ENCODE measurements at places on chromosomes 6 and 20.

DNA sequence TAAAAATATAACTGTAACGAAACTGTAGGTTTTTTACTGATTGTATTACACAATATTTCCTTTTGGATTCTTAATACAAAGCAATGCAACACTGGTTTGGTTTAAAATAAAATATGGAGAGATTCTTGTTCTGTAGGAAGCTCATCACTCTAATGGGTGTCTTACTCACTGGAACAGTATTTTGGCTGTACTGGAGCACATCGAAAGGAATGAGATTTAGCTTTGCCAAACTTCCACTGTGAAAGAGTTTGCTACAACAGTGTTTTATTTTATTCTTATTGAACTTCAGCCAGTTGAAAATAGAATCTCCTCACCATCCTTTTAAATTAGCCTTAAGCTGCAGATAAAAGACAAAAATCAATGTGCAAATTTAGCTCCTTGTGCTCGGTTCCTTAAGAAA is 230.7 kb upstream of the QKI start:
- no peak for DNase-seq

- DNase-seq = no peak
These were observed 24.3 kb upstream of the HLA-DRB5 start for GRCh38 chr6:32554116-32554965.

GRCh38 chr20:61841966-61842365 is 223.7 kb downstream of the TAF4 start:
- no peak for DNase-seq

DNA sequence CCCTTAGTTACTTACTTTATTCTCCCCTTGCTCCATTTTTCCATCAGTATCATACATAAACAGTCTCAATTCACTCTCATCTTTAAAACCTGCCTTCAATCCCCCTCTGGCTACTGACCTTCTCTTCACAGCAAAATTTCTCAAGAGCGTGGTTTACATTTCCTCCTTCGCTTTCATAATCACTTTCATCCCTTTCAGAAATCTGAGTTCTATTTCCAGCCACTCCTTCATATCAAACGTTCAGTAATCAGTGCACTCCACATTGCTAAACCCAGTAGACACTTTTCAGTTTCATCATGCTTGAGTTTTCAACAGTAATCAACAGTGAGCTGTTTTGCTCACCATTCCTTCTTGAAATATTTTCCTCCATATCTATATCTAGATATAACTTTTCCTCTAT is 176.7 kb upstream of the HSF2 start:
- DNase-seq = no peak

DNA sequence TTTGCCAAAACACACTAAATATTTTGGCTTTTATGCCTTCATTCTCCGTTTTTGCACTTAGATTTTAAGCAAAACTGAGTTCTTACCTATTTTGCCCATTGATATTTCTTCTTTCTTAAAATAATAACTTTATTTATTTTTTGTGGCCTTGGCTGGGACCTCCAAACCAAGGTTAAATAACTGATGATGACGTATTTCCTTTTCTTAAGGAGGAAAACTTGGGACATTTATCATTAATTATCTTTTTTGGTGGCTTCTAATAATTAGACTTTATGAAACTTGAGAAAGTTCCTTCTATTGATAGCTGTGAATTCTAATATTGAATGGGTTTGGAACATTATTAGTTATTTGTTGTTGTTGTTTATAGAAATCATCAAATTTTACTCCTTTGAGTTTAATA is 154.5 kb downstream of the ADGB start:
- no peak for DNase-seq

DNA sequence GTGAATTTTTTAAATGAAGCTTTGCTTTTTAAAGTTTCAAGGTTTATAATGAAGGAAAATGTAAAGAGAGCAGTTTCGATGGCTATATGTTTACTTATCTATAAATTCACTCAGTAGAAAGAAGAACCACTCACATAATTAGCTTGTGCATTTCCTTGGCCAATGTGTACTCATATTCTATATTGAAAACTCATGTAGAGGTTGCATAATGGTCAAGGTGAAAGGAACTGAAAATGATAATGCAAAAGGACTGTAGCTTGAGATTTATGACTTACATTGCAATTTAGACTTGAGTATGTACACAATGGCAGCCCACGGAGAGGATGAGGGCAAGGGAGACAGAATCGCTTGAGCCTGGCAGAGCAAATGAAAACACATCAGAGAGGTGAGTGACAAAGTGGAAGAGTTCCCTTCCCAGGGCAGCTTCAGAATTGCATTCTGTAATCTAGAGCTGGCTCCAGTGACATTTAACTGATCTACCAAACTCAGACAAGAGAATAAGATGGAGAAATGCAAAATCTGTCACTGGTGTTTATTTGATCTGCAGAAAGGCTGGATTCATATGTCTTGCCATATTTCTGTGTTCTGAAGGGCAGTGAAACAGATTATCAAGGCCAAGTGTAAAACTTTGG is 191.8 kb downstream of the TMEM200A start:
- DNase-seq = no peak

- DNase-seq = peak; percentile 81
These were observed 20.9 kb downstream of the DEF6 start for GRCh38 chr6:35318196-35319171.

GRCh38 chr20:31568041-31568731 is 36.9 kb upstream of the ID1 start:
- DNase-seq = no peak

- no peak for DNase-seq
These were observed 53.4 kb upstream of the GATA5 start for GRCh38 chr20:62528983-62529891.

- DNase-seq = no peak
These were observed 37.4 kb upstream of the FAM83C start for GRCh38 chr20:35329435-35330139.

GRCh38 chr6:26537160-26537845 is 863 bp upstream of the HMGN4 start:
- peak; percentile 82 for DNase-seq

DNA sequence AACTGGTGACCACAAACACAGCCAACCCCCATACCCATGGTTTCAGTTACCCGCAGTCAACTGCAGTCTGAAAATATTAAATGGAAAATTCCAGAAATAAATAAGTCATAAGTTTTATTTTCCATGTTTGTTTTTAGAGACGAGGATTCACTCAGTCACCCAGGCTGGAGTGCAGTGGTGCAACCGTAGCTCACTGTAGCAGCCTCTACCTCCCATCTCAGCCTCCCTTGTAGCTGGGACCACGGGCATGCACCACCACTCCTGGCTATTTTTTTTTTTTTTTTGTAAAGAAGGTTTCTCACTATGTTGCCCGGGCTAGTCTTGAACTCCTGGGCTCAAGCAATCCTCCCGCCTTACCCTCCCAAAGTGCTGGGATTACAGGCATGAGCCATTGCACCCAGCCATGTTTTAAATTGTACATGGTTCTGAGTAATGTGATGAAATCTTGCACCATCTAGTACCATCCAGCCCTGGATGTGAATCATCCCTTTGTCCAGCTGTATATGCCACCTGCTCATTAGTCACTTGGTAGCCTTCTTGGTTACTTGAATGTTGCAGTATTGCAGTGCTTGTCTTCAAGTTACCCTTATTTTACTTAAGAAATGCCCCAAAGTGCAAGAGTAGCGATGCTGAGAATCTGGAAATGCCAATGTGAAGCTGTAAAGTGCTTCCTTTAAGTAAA is 14.5 kb downstream of the CSNK2A1 start:
- no peak for DNase-seq

- no peak for DNase-seq
These were observed 67.8 kb downstream of the RNF182 start for GRCh38 chr6:13992417-13993055.

GRCh38 chr6:125190667-125191066 is 37.1 kb downstream of the TPD52L1 start:
- no peak for DNase-seq

GRCh38 chr6:125994670-125995488 is 8.5 kb downstream of the TRMT11 start:
- no peak for DNase-seq

DNA sequence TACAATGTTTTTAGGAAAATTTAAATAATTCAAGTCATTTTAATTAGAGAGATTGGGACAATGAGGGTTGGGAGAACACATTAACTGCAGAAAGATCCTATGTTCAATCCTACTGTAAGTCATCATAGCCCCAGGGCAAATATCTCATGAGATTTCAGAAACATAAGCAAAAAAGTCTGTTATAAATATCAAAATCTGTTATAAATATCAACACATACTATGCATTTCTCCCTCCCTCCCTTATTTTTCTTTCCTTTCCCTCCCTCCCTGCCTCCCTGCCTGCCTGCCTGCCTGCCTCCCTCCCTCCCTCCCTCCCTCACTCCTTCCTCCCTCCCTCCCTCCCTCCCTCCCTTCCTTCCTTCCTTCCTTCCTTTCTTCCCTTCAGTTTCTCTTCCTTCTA is 267.3 kb upstream of the SASH1 start:
- DNase-seq = no peak

GRCh38 chr6:29319931-29320330 is 18.4 kb downstream of the OR14J1 start:
- DNase-seq = no peak

GRCh38 chr6:76435174-76435573 is 362.7 kb upstream of the IMPG1 start:
- no peak for DNase-seq

DNA sequence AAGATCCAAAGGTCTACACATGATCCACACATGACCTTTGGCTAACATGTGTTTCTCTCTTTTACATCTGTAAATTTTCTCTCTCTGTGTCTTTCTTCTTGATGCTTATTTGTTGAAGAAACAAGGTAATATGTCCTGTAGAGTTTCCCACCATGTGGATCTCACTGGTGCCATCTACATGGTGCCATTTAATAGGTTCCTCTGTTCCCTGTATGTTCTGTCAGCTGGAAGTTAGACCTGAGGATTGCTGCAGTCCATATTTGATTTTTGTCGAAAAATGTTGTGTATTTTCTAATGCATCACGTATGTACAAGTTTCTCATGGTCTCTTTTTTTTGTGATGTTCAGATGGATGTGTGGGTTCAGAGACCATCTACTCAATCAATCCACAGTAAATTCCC is 30.0 kb downstream of the FOXA2 start:
- DNase-seq = no peak

GRCh38 chr6:94668876-94669275 is 908.5 kb upstream of the MANEA start:
- DNase-seq = no peak

DNA sequence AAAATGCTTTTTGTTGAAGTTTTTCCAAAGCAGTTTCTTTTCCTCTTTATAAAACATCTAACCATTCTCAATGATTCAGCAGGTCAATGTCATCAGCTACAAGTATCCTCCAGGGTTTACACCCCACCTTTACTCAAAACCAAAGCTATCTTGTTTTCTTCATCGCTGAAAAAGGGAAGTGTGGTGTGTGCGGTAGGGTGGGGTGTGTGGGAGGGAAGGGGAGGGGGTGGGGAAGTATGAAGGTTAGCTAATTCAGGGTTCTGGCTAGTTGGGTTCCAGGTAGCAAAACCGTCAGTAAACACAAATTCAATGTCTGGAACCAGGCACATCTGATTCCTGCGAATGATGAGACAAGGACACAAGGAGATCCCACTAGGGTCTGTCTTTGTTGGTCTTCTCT is 189.6 kb downstream of the GJA10 start:
- DNase-seq = no peak

Data from posterior cingulate gyrus (tissue), 11 donors.